ENCODE measurements at places on chromosomes 7 and 10.

DNA sequence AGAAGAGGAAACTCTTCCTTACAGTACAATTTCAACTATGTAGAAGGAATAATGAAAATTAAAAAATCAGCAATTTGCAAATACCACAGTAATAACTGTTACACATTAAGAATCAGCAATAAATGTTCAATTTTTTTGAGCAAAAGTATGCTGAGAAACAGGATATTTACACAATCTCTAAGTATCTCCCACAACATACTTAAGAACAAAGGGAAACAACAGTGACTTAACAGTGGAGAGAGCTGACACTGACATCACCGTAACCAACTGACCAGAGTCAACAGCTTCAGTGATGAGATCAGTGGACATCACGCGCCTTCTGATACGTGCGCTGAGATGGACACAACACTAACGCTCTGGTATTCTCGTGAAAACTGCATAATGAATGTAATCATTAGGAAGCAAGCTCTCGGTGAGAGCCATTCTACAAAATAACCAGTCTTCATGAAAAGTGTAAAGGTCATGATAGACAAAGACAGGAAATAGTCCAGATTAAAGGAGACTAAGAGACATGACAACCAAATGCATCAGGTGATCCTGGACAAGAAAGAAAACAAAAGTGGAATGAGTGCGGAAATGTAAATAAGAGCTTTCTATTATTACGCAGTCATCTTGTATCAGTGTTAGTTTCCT lies 82.6 kb downstream of the PIP4K2A start:
- no peak for DNase-seq

GRCh38 chr10:668786-669485 lies 20.5 kb downstream of the DIP2C start:
- no peak for DNase-seq

DNA sequence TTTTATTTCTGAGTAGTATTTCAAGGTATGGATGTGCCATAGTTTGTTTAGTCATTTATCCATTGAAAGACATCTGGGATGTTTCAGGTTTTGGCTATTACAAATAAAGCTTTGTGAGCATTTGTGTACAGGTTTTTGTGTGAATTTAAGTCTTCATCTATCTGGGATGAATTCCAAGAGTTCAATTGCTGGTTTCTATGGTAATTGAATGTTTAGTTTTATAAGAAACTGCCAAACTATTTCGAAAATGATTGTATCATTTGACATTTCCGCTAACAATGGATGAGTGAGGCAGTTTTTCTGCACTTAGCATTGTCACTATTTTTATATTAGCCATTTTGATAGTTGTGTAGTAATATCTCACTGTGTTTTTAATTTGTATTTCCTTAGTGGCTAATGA lies 99.4 kb downstream of the WDFY4 start:
- DNase-seq, result no peak

DNA sequence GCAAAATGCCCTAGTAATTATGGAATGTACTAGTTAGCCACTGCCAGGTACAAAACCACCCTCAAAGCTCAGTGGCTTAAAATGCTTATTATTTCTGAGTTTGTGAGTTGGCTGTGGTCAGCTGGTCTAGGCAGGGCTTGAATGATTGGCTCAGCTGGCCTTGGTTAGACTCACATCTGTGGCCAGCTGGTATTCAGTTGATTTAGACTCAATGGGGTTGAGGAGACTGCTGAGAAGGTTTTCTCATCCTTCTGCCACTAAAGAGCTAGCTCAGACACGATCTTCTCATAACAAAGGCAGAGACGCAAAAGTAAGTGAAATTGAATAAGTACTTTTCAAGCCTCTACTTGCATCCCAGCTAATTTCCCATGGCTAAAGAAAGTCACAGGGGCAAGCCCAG lies 57.1 kb upstream of the CYP2C18 start:
- DNase-seq, result no peak

GRCh38 chr7:91749418-91749817 lies 131.1 kb downstream of the MTERF1 start:
- DNase-seq, result no peak

DNA sequence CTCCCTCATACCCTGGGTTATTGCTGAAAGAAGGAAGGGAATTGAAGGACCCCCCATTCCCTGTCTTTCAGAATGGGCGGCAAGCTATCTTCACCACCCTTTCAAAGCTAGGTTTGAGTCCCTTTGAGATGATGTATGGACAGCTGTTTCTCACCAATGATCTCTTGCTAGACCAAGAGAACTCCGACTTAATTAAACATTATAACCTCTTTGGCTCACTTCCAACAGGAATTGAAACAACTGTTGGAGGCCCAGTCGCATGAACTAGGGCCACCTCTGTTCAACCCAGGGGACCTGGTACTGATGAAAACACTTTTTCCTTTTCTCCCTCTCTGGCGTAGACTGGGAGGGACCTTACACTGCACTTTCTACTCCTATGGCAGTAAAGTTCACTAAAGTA lies 110.6 kb downstream of the ITGB8 start:
- DNase-seq, result no peak

DNA sequence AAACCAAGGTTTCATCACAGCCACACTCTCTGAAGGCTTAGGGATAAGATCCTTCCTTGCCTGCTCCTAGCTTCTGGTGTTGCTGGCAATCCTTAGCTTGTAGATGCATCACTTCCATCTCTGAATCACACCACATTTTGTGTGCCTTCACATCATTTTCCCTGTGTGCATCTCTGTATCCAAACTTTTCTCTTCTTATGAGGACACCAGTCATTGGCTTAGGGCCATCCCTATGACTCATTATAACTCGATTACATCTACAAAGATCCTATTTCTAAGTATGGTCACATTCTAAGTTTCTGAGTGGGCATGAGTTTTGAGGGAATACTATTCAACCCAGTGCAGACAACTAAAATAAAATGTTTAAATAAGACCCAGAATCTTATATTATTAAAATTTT lies 121.7 kb downstream of the C7orf25 start:
- DNase-seq, result no peak

- DNase-seq, result peak; percentile 20
These were observed 584 bp upstream of the GARS1 start for GRCh38 chr7:30594048-30594539.

DNA sequence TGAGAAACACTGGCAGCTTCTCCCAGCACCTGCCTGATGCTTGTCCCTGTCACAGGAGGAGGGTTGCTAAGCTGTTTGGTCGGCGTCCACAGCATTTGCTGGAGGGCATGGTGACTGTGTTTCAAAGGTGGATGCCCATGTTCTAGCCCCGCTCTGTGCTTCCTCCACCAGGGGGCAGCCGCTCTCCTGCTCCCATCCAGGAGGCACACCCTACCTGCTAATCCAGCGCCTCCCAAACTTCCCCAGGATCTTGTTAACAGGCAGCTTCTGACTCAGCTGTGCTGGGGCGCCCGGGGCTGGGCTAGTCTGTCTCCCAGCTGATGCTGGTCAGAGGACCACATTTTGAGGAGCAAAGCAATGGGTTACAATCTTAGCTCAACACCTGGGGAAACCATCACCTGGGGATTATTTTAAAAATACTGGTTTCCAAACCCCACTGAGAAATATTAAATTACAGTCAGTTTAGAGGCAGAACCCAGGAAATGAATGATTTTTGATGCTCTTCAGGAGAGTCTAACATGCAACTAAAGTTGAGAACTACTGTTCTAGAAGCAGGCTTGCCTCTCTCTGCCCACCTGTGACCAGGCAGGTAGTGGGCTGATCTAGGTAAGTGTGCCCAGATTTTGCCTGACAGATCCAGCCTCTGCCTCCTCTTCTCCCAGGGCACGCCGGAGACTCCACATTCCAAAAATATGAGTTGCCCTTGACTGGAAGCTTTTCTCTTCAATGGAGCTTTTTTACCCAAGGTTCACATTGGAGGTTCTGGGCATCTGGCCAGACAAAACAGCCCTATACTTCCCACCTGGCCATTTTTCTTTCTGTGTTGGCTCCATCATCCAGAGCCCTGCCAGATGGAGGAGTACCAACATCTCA lies 92.7 kb upstream of the GPR26 start:
- peak; percentile 18 for DNase-seq

DNA sequence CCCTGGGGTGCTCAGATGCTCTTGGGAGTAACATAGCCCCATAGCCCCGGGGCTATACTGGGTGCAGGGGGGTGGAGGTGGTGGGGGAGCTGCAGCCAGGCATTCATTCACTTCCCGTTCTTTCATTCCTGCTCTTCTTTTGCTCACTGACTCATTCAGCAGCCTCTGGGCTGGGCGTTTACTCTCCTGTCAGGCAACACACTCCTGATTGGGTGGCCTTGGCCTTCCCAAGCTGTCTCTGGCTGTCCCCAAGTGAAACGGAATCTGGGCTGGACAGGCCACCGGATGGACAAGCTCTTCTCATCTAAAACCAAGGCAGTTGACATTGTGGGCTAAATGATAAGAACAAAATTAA lies 34.6 kb downstream of the CHST3 start:
- no peak for DNase-seq

- no peak for DNase-seq
These were observed 7.8 kb downstream of the EBF3 start for GRCh38 chr10:129956286-129956670.

DNA sequence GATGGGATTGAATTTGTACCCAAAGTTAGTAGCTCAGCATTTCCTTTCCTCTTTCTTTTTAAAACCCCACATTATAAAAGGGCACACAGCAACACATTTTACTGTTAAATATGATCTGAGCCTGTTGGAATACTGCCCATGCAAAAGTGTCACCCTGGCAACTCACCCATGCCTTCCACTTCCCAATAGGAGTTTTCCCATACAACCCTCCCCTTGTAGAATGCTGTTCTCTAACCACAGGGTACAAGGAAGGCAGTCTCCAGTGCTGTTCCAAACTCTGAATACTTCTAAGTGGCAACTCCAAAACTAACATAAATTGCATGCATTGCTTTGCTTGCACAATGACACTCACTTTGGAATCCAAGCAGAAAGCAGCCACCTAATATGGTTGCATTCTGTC lies 60.8 kb downstream of the NRCAM start:
- no peak for DNase-seq

- no peak for DNase-seq
These were observed 111.6 kb upstream of the HABP2 start for GRCh38 chr10:113441220-113441619.

- DNase-seq, result no peak
These were observed 4.1 kb downstream of the ERCC6 start for GRCh38 chr10:49534670-49535381.

DNA sequence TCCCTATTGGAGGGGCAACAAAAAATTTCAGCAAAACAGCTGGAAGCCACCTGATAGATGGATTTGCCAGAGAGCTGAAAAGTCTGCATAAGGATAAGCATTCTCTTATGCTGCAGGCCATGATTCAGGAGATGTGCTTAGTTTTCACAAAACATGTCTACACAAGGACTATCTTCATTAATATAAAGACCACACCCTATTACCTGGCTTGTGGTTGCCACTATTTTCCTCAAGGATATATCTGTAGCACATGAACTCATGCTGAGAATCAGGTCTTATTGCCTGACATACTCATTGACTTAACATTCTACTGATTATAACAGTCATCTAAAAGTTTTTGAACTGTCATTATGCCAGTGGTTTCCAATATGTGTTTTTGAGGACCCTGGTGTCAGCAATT lies 7.1 kb upstream of the COL17A1 start:
- DNase-seq, result no peak

DNA sequence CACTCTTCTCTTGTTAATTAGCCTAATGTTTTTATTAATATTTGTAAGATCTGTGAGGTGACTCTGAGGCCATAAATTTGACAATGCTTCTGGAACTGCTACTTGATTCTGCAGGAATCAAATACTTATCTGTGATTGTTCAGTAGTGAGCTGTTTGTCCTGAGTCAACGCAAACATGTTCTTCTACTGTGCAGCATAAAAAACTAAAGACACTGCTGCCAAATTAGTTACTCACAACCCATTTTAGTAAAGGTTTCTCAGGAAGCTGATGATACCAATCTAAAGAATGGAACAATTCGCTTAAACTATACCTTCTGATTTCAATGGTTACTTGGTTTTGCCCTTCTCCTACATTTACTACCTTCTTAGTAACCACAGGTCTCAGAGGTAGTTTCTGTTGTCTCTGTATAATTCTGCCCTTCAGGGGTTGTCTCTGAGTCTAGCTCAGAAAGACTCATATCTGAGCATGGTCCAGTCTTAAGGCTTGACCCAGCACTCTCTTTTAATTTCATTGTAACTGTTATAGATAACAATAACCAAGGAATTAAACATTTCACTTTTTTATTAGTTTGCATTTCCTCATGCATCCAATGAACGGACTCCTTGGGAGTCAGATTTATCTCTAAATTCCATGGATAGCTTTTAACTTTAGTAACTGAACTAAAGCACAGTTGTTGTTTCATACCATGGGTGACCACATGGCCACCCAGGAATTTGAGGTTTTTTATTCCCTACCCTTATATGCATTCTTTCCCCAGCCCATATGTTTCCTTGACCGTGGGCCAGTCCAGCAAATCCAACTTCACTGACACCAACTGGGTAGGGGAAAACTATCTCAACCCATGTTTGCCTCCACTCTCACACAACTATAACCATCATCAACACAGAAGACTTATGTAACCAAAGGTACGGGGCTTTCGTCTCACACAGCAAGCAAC lies 309.5 kb upstream of the TEX47 start:
- DNase-seq, result no peak

DNA sequence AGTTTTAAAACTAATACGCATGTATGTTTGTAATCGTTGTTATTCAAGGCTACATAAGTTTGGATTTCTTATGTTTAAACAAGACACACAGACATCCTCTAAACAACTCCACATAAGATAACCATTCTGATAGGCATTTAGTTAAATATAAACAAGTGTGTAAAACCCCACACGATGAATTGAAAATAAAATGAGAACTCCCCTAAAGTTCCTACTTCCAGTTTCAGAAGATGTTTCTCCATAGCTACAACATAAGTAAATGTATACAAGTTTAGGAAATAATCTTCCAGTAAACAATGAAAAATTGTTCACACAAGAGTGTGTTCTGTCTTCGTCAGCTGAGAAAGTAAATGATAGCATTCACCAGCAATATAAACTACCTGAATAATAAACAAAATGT lies 246.8 kb downstream of the RNLS start:
- DNase-seq, result no peak

- DNase-seq, result no peak
These were observed 87.3 kb upstream of the CSTF2T start for GRCh38 chr10:51786684-51787035.

- no peak for DNase-seq
These were observed 24.0 kb upstream of the EEPD1 start for GRCh38 chr7:36129048-36129534.

- DNase-seq, result no peak
These were observed 120.3 kb upstream of the GLCCI1 start for GRCh38 chr7:7848246-7848645.

- no peak for DNase-seq
These were observed 463.2 kb upstream of the C7orf33 start for GRCh38 chr7:148127374-148127773.

DNA sequence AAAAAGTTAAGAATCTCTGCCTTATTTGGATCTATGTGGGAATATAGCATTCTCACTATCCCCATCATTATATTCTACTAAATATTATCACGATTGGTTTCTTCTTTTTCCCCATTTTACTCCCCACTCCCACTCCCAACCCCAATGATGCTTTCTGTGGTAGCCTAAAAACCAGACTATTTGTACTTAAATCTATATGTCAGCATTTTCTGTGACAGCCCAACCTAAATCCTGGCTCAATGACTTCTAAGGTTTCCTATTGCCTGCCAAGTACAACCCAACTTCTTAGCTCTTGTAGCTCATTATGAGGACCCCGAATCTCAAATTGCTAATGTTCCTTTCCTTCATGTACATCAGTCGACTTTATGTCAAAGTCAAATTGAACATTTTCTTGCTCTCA lies 598.6 kb downstream of the XPNPEP1 start:
- DNase-seq, result no peak
